ENCODE measurements at places on chromosomes 1 and 21.

DNA sequence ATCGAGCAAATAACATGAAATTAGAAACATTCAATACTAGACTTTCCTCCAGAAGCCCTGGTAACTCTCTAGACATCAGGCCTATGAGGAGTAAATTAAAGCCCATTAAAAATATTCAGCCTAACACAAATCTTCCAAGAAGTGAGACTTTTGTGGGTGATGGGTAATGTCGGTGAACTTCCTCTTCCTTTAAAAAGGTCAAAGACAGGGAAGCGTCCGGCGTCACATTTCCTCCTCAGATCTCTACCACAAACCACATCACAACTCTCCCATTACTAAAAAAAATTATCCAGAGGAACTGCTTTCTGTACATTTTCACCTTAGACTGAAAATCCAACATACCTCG, 1.4 kb downstream of the EIF4G3 start:
- DNase-seq = no peak

DNA sequence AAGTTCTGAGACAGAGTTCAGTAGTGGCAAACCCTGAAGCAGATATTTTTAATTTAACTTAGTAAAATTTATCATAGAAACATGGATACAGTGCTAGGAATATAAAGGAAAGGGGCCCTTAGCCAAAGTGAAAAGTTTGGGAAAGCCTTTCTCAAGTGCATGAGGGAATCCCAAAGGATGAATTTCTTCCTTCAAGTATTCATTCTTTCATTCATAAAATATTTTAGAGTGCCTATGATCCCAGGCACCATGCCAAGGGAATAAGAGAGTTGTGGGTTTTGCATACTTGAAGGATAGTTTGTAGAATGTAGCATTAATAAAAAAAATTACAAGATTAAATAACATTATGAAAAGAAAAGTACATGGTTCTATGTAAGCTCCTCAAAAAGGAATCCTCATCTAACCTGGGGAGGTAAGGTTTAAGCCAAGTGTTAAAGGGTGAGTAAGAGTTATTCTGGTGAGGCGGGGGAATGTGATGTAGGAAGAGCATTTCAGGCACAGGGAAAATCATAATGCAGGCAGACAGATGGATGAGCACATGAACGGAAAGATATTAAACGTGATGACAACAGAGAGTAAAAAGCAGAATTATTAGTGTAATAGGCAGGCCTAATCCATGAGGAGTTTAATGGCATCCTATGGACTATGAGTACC, 40.4 kb upstream of the NTNG1 start:
- DNase-seq = no peak

DNA sequence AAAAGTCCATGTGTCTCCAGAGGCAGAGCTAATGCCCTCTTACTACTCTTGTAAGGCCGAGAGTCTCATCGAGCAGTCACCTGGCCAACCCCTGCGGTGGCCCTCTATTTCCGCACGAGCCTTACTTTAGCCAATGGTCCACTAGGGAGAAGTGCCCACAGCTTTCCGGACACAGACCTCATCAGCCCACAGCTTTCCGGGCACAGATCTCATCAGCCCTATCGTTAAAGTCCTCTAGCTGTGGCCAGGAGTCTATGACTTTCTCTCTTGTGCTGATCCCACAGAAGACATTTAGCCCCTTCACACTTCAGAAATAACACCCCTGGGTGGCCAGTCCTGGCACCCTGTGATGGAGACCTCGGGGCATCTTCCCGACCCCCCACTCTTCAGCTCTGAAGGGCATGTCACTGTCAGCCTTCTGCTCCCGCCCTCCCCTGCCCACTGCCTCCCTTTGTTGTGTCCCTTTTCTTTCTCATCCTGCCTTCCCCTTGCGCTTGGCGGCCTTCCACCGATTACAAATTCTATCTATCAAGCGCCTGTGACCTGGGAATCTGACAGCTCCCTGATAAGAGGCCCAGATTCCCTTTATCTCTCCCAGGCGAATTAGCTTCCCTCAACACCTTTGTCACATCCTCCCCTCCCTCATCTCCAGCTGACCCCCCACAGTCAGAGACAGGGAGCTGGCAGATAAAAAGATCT, 161.0 kb downstream of the PLXNA2 start:
- DNase-seq = no peak

DNA sequence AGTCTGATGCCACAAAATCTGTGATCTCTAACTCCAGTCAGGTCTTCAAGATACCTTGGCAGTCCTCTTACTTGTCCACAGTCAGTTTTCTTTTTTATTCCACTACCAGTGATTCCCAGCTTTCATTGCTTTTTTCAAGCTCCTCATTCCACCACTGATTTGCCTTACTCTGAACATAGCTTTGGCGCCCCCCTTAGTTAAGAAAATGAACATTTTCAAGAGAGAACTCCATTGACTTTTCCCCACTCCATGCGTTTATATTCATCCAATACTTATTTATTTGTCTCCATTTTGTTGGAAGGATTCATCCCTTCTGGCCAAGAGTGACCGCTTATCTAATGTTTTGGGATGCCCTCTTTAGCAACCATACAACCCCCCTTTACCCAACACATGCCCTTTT, 33.9 kb upstream of the IPO9 start:
- no peak for DNase-seq

GRCh38 chr1:156677616-156678596, 699 bp upstream of the NES start:
- DNase-seq = no peak

DNA sequence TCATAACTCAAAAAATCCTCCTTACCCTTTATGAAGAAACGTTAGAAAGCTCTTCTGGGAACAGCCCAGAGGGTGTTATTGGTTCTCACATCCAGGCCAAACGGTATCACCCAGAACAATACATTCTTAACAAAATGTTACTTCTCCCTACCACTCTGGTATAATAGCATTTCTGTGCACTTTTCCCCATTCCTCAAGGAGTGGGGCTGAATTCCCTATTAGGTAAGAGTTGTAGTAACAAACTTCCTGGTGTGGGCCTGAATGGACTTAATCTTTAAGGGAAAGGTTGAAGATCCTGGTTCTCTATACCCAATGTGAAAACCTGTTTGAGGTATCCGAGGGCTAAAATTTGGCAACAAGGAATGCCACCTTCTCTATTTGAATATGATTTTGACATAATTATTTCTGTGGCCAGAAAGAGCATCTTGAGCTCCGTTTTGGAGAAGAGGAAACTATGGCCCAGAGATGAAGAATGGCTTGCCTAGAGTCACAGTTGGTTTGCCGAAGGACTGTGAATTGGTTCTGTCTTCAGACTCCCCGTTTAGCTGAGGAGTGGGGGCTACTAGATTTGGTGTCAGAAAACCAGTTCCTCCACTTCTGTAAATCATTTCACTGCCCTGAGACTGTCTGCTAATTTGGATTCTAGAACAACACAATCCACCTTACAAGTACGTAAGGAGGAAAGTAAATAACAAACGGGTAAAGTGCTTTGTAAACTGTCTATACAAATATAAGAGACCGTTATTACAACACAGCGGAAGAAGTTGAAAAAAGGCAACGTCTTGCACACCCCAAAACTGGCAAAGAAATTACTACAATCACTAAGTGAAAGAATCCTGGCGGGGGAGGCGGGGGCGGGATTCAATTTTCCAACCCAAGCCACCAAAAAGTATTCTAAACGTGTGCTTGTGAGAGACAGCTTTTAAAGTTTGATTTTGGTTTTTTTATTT, 2.3 kb downstream of the ANP32E start:
- DNase-seq = no peak

GRCh38 chr21:43004926-43005325, 30.6 kb downstream of the PKNOX1 start:
- DNase-seq = no peak

GRCh38 chr1:21565285-21565684, 56.1 kb downstream of the ALPL start:
- DNase-seq = no peak

DNA sequence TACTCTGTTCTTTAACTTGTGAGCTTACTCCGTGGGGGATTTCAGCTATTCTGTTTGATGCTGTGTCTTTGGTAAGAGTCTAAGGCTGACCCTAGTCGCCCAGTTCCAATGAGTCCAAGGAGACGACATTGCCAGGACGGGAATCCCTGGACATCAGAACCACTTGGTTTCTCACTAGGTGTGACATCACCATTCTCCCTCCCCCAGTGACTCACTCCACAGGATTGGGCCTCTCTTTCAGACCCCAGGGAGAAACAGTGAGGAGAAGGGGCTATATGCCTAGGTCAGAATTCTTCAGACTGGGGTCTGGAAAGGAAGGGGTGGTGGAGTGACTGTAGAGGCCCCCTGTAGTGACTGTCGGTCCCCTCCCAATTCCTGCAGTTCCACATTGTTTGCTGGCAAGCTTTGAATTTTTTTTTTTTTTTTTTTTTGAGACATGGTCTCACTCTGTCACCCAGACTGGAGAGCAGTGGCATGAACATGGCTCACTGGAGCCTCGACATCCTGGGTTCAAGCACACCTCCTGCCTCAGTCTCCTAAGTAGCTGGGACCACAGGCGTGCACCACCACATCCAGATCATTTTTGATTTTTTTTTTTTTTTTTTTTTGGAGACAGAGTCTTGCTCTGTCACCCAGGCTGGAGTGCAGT, 21.3 kb downstream of the ALPL start:
- no peak for DNase-seq

GRCh38 chr1:40381268-40382107, 8.0 kb downstream of the SMAP2 start:
- DNase-seq = no peak

GRCh38 chr1:245319094-245319493, 164.3 kb downstream of the KIF26B start:
- no peak for DNase-seq

GRCh38 chr1:27132624-27133023, 22.3 kb downstream of the SLC9A1 start:
- DNase-seq = no peak

DNA sequence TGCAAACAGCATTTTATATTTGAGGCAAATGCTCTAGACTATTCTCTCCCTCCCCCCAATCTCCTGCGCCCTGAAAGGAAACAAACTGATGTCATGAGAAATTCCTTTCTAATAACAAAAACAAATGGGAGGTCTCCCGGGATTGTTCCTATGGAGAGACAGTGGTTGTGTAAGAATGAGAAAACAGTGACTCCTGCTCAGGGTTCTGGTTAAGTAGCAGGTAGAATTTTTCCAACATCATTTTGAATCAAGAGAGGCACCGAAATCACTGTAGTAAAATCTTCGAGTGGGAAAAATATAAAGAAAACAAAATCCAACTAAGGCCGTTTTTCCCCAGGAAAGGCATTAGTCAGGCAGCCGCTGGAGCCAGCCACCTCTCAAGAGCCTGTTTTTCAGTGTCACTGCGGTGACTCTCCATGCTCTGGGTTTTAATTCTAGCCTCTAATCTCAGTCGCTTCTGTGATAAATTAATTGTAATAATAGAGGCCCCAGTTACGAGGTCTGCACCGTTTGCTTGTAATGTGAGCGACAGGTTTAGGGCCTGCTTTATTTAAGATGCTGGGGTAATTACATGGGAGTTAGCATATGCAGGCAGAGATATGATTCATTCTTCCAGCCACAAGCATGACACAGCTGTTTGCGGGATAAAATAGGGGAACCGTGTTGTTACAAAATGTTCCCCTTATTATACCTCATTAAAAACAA, 80.3 kb downstream of the RNF220 start:
- DNase-seq = no peak

GRCh38 chr1:165014753-165015152, 341.8 kb downstream of the LMX1A start:
- DNase-seq = no peak

DNA sequence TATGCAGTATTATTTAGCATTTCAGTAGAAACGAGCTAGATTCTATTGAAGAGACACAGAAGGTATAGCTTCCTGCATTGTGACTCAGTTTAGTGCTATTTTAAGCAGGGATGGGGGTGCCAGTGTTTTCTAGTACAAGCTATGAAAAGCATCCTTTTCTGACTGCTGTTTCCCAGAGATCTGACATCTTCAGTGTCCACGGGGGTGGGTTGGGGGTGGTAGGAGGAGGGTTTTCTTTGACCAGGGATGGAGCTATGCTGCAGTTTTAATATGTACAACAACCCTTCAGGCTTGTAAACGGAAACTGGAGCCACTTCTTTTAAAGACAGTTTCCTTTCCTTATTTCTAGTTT, 2.7 kb upstream of the NEGR1 start:
- no peak for DNase-seq

DNA sequence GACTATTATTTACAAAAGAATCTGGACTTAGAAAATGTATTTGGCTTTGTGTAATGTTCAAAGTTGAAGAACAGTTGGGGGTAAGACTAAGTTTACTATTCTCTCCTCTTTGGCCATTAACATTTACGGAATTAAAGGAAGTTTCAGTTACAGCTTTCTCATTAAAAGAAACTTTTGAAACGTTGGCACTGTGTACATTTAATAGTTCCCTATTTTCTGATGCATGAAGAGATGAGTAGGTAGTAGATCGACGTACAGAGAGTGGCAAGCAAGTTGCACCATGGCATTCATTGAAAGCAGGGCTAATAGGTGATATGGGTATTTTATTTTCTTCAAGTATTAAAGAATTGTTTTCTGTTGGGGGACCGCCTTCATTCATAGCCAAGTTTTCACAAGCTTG, 3.2 kb downstream of the ASPM start:
- DNase-seq = no peak

- DNase-seq = no peak
Observed at GRCh38 chr1:163983097-163983496, 575.9 kb upstream of the PBX1 start.

- no peak for DNase-seq
Observed at GRCh38 chr1:118144684-118145083, 40.3 kb downstream of the SPAG17 start.

- DNase-seq = no peak
Observed at GRCh38 chr21:38954588-38955004, 148.9 kb downstream of the ETS2 start.

DNA sequence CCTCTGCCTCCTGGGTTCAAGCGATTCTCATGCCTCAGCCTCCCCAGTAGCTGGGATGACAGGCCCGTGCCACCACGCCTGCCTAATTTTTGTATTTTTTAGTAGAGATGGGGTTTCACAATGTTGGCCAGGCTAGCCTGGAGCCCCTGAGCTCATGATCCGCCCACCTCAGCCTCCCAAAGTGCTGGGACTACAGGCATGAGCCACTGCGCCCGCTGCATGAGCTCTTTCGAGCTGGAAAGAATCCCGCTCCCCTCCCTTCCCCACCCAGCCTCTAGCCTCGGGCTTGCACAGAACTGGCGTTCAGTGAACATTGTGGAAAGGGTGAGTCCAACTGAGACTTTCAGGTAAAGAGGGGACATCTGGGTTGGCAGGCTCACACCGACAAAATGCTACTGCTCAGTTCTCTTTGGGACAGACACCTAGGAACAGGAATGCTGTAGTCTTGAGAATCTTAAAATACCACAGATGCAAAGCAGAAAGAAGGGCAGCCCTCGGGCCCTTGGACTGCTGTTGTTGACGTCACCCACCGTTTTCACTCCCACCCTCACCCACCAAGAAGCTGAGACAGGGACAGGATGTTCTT, 9.7 kb upstream of the GNG4 start:
- DNase-seq = no peak

GRCh38 chr1:85258536-85259117, 835 bp downstream of the C1orf52 start:
- DNase-seq = no peak

Measured in activated CD8-positive, alpha-beta memory T cell treated with anti-CD3 and anti-CD28 coated beads for 1 hour (primary cell).